H9 (cell line): ENCODE measurements at places on chromosomes 7 and 10. TPM values are rescaled to one million over a fixed set of nuclear protein-coding genes. Genes with fewer than 3 reads are reported as not detected.

DNA sequence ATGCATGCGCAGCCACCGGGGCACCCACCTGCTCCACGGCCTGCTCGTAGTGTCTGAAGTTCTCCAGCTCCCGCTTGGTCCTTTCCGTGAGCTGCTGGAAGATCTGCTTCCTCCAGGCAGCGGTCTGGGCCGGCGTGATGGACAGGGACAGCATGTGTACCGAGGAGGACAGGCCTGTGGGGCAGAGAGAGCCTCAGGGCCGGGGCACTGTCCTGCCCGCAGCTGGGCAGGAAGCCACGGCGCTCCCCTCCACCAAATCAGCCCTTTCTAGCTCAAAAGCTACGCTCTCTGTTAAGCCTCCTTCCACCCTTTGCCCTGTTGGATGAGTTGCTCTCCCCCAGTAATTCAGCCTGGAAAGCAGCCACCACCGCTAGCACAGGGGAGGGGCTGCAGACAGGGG, 19.2 kb downstream of the TECPR1 start:
- no peak for DNase-seq
- H3K27ac ChIP-seq, result no peak overlapping the region
- no peaks in the 10 kb centered on the region for H3K36me3 ChIP-seq
- no peaks in the 10 kb centered on the region for H3K4me1 ChIP-seq
- H3K27me3 ChIP-seq, result no peaks in the 10 kb centered on the region
- no peak overlapping the region for H3K4me3 ChIP-seq

- peaks cover 3% of the 10 kb centered on the region; the same call in 1 of the 2 replicates for H3K36me3 ChIP-seq
- H3K27me3 ChIP-seq, result no peaks in the 10 kb centered on the region
- DNase-seq, result no peak
- H3K27ac ChIP-seq, result no peak overlapping the region
- no peaks in the 10 kb centered on the region for H3K4me1 ChIP-seq
- no peak overlapping the region for H3K4me3 ChIP-seq
Measured at GRCh38 chr7:420142-421093, 99.2 kb downstream of the PDGFA start.

- H3K4me1 ChIP-seq, result no peaks in the 10 kb centered on the region
- DNase-seq, result no peak
- no peak overlapping the region; the same call in 1 of the 3 replicates for H3K4me3 ChIP-seq
- H3K36me3 ChIP-seq, result peaks cover 20% of the 10 kb centered on the region
Measured at GRCh38 chr10:102505462-102506115, 1.8 kb downstream of the SUFU start.

- H3K27me3 ChIP-seq, result no peaks in the 10 kb centered on the region; the same call in 1 of the 2 replicates
- 0 out of 2 replicates have a peak, but pooled peaks cover 7% of the 10 kb centered on the region for H3K36me3 ChIP-seq
- H3K27ac ChIP-seq, result no peak overlapping the region
- H3K4me1 ChIP-seq, result peaks cover 6% of the 10 kb centered on the region; the same call in 1 of the 2 replicates
- no peak for DNase-seq
Measured at GRCh38 chr7:138979226-138979979, 1.8 kb downstream of the KIAA1549 start.

GRCh38 chr7:7177044-7177517, 5.3 kb upstream of the C1GALT1 start:
- no peak for DNase-seq
- peaks cover 4% of the 10 kb centered on the region; the same call in 1 of the 2 replicates for H3K4me1 ChIP-seq
- no peaks in the 10 kb centered on the region for H3K27me3 ChIP-seq
- H3K27ac ChIP-seq, result no peak overlapping the region
- no peak overlapping the region for H3K4me3 ChIP-seq
- peaks cover 20% of the 10 kb centered on the region for H3K36me3 ChIP-seq

DNA sequence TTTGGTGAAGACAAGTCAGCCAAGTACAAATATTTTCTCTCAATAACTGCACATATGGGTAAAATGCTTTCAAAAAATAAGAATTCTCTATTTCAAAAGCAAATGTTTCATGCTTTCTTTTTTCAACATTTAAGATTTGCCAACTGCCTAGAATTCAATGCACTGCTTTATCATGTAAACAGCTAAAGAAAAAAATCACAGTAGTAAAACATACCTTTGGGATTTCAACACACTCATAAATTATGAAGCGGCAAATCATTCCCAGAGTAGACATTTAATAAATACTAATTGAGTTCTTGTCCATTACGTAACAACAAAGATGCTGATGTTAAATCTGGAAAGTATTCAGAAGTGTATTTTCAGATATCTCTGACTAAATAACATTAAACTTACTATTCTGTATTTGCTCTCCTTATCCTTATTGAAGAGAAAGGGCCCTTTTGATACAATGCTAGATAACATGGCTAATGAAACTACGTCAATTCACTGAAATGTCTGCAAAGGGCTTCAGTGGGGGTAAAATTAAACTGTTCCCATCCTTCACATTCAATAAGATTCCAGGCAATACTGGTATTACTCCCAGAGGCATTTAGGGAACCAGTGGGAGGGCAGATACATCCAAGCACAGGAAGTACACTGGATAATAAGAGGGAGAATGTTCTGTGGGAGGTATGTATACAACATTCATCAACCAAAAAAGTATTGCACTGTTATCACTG, 13.9 kb downstream of the NAPEPLD start:
- H3K27ac ChIP-seq, result no peak overlapping the region
- no peak overlapping the region for H3K4me3 ChIP-seq
- peaks cover 2% of the 10 kb centered on the region; the same call in 1 of the 2 replicates for H3K4me1 ChIP-seq
- H3K36me3 ChIP-seq, result no peaks in the 10 kb centered on the region

- no peak for DNase-seq
- H3K27me3 ChIP-seq, result no peaks in the 10 kb centered on the region
- H3K4me3 ChIP-seq, result peak overlapping the region; percentile 85
Measured at GRCh38 chr7:87935384-87935706, 1.3 kb downstream of the ADAM22 start.

- H3K27me3 ChIP-seq, result no peaks in the 10 kb centered on the region
- DNase-seq, result no peak
- H3K4me3 ChIP-seq, result no peak overlapping the region
- no peaks in the 10 kb centered on the region; the same call in 1 of the 2 replicates for H3K4me1 ChIP-seq
- no peak overlapping the region for H3K27ac ChIP-seq
Measured at GRCh38 chr7:129908181-129908580, 44.6 kb downstream of the UBE2H start.

- no peaks in the 10 kb centered on the region for H3K4me1 ChIP-seq
- H3K27ac ChIP-seq, result no peak overlapping the region
- no peaks in the 10 kb centered on the region for H3K27me3 ChIP-seq
- DNase-seq, result peak; percentile 35
- no peaks in the 10 kb centered on the region; the same call in 2 of the 3 replicates for H3K36me3 ChIP-seq
Measured at GRCh38 chr10:45179691-45180090, 135.7 kb downstream of the OR13A1 start.

GRCh38 chr7:380711-381210, 90.8 kb downstream of the FOXL3 start:
- peaks cover 3% of the 10 kb centered on the region; the same call in 2 of the 3 replicates for H3K36me3 ChIP-seq
- H3K4me3 ChIP-seq, result no peak overlapping the region
- peak; percentile 26 for DNase-seq
- H3K27me3 ChIP-seq, result no peaks in the 10 kb centered on the region
- no peaks in the 10 kb centered on the region for H3K4me1 ChIP-seq

- DNase-seq, result peak; percentile 71
- H3K4me3 ChIP-seq, result no peak overlapping the region
- no peak overlapping the region for H3K27ac ChIP-seq
- H3K27me3 ChIP-seq, result no peaks in the 10 kb centered on the region; the same call in 1 of the 2 replicates
- H3K4me1 ChIP-seq, result no peaks in the 10 kb centered on the region
Measured at GRCh38 chr7:30717181-30717580, 34.8 kb upstream of the INMT start.

DNA sequence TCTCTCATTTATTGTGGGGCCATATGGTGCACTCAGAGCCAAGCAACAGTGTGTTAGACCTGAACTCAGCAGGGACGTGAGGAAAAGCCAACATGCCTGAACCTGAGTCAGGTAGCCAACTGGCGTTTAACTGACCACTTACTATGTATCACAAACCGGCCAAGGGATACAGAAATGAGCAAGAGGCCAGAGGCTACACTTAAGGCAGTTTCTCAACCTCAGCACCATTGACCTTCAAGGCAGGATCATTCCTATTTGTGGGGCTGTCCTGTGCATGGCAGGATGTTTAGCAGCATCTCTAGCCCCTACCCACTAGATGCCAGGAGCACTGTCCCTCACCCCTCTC, 103.5 kb upstream of the NANOS1 start:
- H3K27ac ChIP-seq, result no peak overlapping the region
- H3K4me3 ChIP-seq, result no peak overlapping the region
- no peaks in the 10 kb centered on the region for H3K4me1 ChIP-seq
- DNase-seq, result no peak
- H3K36me3 ChIP-seq, result 0 out of 2 replicates have a peak, but pooled peaks cover 3% of the 10 kb centered on the region
- no peaks in the 10 kb centered on the region for H3K27me3 ChIP-seq

NPC1L1 gene
- 0.07 and 0.11 TPM in 2 replicates for total RNA-seq

XPNPEP1 gene
- 64.4 and 71.3 TPM in 2 replicates for total RNA-seq
